Lung microvascular endothelial cell (primary cell): ENCODE measurements at places on chromosomes 7 and 10. TPM values are rescaled to one million over a fixed set of nuclear protein-coding genes. Genes with fewer than 3 reads are reported as not detected.

- peak; percentile 35 for DNase-seq
Measured at GRCh38 chr10:29346296-29347001, 57.6 kb downstream of the LYZL1 start.

- no peak for DNase-seq
Measured at GRCh38 chr10:51233337-51234100, 159.2 kb downstream of the PRKG1 start.

The WNT16 gene
- total RNA-seq = not detected in 2 replicates

DNA sequence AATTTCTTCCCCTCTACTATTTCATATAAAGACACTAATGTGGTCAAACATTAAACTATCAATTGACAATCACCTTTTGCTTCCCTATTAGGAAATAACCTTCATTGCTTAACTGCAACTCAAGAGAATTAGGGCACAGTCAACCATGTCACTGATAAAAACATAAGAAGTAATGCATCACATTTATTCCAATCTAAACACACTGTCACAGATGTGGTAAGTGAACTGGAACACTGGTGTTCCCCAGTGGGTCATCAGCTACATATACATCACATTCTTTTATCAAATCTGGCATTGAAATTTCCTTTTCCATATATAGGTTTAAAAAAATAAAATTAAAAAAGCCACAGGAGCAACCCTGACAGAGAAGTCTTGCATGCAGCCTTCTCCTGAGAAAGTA, 3.7 kb downstream of the TRIL start:
- DNase-seq = no peak

The MMD2 gene
- total RNA-seq = not detected in 2 replicates

The VOPP1 gene
- 101 and 104 TPM in 2 replicates for total RNA-seq
